RPMI7951 (cell line): ENCODE measurements at places on chromosomes 7 and 10.

GRCh38 chr10:86203162-86203905 is 163.3 kb downstream of the GRID1 start:
- DNase-seq = no peak

DNA sequence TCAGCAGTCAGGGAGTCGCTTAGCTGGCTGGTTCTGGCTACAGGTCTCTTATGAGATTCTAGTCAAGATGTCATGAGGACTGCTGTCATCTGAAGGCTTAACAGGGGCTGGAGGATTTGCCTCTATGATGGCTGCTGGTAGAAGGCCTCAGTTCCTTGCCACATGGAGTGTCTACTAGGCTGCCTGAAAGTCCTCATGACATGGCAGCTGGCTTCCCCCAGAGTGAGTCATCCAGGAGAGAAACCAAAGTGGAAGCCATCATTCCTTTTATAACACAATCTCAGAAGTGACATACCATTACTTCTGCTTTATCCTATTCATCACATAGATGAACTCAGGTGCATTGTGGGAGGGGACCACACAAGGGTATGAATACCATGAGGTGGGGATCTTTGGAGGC is 75.1 kb downstream of the EXOC6 start:
- DNase-seq = peak; percentile 21

DNA sequence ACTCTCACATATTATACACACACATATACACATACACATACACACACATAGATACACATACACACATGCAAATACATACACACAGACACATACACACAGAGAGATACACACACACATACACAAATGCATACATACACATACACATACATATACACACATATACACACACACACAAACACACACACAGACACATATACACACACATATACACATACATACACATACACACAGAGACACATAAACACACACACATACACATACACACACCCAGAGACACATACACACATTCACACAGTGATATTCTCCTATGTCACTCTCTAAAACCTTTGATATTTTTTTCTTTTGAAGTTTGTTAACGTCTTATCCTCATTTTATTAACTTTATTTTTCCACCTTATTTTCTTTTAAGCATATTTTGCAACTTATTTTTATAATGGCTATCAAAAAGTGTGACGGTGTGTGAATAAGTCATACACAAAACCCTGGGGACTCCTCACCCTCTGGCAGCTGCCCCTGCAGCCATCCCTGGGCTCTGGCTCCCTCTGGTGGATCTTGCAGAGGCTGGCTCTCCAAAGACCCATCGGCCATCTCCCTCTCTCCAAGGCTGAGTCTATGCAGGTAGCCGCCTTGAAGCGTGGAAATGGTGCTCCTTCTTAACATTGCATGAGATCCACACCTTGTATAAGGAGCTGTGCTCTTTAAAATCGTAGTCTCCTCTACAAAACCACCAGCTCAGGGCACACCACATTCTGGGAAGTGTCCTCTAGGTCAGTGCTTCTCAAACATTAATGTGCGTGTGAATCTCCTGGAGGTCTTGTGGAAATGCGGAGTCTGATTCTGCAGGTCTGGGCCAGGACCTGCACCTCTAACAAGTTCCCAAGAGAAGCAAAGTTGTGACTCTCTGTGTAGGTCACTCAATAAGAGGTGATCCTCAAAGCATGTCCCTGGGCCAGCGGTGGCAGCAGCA is 4.1 kb upstream of the C10orf120 start:
- peak; percentile 44 for DNase-seq

GRCh38 chr7:128770233-128770632 is 5.4 kb downstream of the OPN1SW start:
- no peak for DNase-seq

- no peak for DNase-seq
These were observed 579.4 kb downstream of the GATA3 start for GRCh38 chr10:8633909-8634308.
